ENCODE measurements at places on chromosomes 11 and 22.

DNA sequence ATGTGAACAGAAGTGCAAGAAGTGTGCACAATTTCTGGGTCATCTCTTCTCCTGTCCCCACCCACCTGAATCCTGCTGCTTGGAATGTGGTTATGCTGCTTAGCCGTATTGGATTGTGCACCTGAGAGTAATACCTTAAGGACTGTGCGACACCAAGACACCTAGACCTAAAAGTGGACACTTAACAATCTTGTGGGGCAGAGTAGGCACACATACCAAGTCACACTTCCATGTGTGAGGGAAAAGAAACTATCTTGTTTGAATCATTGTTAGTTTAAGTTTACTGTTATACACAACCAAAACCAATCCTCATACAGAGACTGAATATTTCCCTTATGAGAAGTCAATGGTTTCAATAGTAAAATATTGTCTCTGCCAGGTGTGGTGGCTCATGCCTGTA, 93.7 kb downstream of the CCDC83 start:
- no peak for DNase-seq

GRCh38 chr22:37062376-37062675, 10.8 kb downstream of the KCTD17 start:
- DNase-seq = no peak

- DNase-seq = no peak
Measured at GRCh38 chr22:28027453-28028448, 108.7 kb upstream of the PITPNB start.

DNA sequence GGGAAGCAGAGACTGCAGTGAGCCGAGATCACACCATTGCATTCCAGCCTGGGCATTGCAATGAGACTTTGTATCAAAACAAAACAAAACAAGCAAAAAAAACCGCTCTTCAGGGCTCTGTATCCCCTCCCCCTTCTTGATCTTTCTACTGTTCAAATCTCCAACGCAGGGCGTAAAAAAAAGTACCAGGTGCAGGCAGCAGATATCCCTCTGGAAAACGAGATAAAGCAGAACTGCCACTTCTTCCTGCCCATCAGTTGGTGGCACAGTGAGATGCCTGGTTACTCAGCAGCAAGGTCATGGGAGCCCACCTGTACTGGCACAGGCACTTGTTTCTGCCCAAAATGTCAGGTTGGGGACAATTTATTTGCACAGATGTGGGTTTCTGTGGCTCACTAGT, 11.2 kb downstream of the CCS start:
- no peak for DNase-seq

GRCh38 chr11:11836676-11837231, 5.0 kb upstream of the USP47 start:
- DNase-seq = no peak

DNA sequence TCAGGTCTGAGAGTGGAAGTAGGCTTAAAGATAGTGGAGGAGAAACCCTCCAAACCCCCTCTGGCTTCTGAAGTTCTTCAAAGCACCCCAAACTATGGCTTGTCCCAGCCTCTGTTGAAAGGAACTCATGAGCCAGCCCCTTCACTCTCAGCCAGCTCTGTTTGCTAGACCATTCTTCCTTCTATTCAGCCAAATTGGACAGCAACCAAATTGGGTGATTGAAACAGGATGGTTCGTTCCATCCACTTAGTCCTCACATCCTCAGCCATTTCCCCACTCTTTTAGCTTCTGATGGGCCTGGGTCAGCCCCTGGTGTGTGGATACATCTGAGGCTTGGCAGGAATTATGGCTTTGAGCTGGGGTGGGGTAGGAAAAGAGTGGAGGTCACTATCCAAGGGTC, 4.5 kb downstream of the HTR3A start:
- no peak for DNase-seq

GRCh38 chr11:45259592-45259991, 26.5 kb downstream of the SYT13 start:
- no peak for DNase-seq

DNA sequence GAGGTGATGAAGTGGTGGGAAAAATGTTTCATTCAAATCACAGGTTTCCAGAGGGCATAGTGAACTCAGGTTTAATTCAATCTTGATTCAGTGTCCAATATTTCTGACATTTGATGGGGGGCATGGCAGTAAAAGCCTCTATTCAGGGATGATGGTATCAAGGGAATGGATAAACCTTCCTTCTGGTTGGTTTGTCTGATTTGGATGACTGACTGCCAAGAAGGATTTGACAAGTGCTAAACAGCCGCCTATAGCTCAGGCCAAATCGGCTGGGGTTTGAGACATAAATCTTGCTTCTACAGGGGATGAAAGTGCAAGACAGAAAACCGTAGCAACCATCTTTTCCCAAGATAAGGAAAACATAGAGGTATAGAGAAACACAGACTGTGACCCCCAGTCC, 121.8 kb upstream of the C11orf87 start:
- DNase-seq = no peak

DNA sequence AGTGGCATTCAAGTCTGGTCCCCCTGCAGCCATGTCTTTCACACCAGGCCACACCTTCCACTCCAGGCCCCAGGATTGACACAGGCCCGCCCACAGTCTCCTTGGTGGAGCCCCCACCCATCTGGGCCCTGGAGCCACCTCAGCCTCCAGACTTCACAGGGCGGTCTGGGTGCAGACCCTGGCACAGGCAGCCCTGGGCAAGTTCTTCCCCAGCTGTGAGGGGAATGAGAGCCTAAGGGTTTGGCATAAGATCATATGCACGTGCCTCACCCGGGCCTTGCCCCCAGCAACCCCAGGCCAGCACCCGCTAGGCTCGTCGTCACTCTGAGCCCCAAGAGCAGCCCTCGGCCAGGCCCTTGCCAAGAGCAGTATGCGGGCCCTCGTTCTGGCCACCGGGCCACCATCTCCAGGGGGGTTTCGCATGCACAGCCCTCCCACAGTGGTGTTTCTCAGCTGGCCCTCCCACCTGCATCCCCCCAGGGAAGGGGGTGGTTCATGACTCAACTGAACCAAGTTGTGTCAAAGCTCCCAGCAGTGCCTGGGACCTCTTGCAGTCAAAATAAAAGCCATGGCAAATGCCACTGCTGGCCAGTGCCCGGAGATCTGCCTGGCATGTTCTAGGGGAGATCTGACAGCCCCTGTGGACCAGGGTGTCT, 70.4 kb upstream of the KCNQ1OT1 start:
- DNase-seq = no peak

DNA sequence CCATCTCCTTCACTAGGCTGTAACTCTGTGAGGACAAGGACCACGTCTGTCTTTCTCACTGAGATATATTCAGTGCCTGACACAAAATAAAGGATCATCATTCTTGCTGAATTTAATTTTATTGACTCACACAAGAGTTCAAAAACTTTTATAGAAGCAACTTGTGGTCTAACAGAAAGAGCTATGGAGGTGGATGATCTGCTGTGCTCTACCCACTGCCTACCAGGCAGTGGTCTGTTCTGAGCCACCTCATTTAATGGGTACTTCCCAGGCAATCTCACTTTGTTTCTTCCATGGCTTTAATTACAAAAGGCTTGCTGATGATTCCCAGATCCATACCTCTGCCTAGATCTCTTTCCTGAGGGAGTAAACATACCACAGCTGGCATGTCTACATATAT, 4.7 kb downstream of the BTBD18 start:
- no peak for DNase-seq

DNA sequence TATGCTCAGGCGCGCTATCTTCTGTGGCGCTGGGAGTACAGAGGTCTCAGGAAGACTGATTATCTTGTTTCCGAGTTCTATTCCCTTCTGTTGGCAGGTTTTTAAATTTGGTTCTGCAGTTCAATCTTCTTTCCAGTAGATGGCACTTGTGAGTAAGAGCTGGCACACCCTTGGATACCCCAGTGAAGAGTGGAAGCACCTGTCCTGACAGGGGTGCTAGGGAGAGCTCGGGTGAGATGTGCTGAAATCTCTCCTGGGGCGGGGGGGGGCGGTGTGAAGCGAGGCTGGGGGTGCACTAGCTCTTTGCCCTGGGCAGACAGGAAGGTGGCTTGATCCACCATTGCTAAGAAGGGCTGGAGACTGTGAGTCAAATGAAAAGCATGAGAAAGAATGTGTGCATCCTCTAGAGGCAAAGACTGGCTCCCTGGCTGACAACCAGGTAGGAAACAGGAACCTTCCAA, 679.9 kb upstream of the CCDC179 start:
- no peak for DNase-seq

- DNase-seq = no peak
Measured at GRCh38 chr11:64667154-64667745, 55.7 kb downstream of the NRXN2 start.

GRCh38 chr11:64809781-64810241, 540 bp downstream of the MEN1 start:
- DNase-seq = peak; percentile 15

DNA sequence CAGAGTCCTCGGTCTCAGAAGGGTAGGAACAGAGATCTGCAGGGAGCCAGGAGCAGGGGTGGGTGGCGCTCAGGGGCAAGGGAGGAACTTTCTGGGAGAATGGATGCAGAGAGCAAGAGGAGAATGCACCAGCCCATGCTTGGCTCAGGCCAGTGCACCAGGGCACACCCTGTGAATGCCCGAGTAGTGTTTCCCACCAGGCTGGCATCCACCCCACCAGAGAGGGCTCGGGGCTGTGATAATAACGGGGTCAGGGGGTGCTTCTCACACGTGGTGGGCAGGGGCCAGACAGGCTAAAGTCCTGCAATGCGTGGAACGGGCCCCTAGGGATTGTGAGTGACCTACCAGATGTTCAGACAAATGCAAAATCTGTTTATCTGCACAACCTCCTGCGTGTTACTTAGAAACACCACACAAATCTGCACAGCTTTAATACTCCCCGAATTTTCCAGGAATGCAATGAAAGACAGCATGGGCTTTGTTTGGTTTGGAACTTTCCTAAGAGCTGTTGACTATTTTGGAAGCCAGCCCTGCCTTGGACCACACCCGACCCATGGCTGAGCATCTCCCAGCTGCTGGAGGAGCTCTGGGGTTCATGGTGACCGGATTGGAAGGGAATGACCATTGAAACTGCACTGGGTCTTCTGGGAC, 368.3 kb downstream of the SHANK2 start:
- DNase-seq = no peak

DNA sequence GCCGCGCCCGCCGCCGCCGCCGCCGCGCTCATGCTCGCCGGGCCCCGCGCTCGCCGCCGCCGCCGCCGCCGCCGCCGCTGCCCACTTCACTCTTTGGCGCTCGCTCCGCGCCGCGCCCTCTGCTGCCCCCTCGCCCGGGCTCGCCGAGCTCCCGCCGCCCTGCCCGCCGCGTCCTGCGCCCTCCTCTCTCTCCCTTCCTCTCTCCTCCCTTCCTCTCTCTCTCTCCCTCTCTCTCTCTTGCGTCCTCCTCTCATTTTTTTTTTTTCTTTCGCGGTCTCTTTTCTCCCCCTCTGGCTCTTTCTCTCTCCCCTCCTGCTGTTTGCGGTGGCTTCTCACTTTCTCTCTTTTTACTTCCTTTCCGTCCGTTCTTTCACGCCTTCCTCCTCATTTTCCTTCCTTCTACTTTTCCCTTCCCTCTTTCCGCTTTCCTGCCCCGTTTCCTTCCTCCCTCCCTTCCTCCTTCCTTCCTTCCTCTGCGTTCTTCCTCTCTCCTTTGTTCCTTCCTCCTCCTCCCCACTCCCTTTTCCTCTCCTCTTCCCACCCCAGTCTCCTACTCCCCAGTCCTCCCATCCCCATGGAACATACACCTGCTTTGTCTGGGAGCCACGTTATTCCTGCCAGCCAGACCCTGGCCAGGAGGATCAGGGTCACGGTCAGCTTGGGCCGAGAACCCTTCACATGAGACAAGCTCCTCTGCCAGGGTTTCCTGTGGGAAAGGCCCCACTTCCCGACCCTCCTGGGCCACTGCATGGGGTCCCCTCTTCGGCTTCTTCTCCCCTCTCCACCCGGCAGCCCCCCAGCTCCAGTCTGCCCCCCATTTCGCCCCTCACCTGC, 19.3 kb upstream of the SHISAL1 start:
- DNase-seq = no peak

DNA sequence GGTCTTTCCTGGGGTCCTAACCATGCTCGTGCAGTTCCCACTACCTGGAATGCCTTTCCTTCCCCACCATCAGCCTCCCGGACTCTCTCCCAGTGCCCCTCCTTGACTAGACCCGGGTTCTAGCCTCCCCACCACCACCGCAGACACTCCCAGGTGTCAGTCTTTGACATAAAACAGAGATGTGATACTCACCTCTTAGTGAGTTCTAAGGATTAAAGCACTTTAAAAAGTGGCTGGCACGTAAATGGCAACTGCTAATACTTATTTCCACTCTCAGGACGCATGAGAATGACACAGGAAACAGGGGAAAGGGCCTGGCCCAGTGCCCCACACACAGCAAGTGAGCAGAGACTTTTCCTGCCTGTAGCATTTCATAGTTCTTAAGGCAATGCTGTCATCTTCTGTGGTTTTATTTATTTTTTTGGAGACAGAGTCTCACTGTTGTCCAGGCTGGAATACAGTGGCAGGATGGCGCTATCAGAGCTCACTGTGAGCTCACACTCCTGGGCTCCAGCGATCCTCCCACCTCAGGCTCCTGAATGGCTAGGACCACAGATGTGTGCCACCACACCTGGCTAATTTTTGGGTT, 1.9 kb upstream of the SLC25A45 start:
- DNase-seq = no peak

DNA sequence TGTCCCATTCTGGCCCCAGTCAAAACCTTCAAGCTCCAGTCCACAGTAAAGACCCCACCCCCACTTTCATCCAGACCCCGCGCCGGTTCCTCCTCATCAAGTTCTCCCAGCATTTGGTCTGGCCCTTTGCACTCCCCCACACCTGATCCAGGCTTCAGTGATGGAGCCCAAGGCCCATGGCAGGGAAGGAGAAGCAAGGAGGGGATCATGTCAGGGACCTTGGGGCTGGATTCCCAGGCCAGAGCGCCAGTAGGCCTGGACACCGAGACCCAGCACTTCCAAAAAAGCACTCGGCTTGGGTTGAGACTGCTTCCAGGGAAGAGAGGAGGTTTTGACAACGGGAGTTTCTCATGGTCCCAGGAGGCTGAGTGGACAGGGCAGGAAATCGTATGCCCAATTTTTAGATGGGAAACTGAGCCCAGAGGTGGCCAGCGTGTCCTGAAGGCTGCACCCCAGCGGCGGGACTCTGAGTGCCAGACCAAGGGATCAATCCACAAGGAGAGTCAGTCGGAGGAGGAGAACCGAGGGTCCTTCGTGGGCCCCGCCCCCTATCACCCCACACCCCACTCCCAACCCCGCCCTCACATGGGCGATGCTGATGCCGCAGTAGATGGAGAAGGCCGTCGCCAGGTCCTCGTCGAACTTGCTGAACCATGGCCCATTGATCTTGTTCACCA, 90.5 kb downstream of the PDE2A start:
- DNase-seq = no peak

- no peak for DNase-seq
Measured at GRCh38 chr22:29917052-29917902, 34.3 kb downstream of the MTMR3 start.

GRCh38 chr11:123161376-123162030, 33.5 kb downstream of the CLMP start:
- DNase-seq = no peak

DNA sequence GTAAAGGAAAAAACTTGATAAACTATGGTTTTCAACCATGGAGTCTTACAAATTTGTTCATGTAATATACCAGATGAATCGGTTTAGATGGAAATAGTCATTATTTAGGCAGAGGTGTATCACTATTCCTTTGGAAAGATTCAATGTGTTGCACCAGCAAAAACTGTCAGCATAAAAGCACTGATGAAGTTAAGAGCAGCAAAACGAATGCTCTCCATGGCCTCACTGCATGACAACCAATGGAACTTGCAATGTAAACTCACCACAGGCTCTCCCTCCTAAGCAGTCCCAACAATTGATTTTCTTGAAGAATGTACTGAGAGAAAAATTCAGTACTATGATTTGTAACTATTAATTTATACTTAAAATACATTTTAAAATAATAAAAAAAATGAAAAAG, 139.9 kb downstream of the FCHSD2 start:
- DNase-seq = no peak

GRCh38 chr11:119759324-119759723, 30.3 kb upstream of the NECTIN1 start:
- DNase-seq = no peak

Data from T-helper 9 cell (primary cell).